ENCODE measurements at places on chromosomes 3 and 15.

GRCh38 chr15:53581513-53581912, 177.9 kb downstream of the WDR72 start:
- no peak for DNase-seq

- no peak for DNase-seq
Observed at GRCh38 chr15:94744080-94744793, 512.9 kb downstream of the MCTP2 start.

- no peak for DNase-seq
Observed at GRCh38 chr3:190326930-190327329, 4.7 kb upstream of the CLDN1 start.

GRCh38 chr3:31462050-31462569, 70.6 kb upstream of the STT3B start:
- no peak for DNase-seq

GRCh38 chr15:99168601-99169580, 64.0 kb downstream of the SYNM start:
- DNase-seq = no peak

DNA sequence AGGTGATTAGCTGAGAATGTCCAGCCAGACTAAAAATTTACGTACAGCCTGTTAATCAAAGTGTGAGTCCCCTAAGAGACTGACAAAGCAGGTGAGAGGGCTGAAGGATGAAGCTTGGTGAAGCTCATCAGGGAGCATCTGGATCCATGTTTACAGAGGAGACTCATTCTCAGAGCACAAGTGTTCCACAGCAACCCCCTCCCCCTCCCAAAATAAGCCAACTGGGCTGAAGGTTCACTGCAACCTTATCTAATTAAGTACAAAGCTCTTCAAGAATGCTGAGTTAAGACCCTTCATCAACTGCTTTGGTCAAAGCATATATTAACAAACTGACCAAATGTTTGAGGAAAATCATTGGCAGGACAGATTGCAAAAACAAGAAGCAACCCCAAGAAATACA, 262.6 kb upstream of the ZNF385D start:
- no peak for DNase-seq

GRCh38 chr3:8147711-8148110, 353.9 kb upstream of the LMCD1 start:
- DNase-seq = no peak

DNA sequence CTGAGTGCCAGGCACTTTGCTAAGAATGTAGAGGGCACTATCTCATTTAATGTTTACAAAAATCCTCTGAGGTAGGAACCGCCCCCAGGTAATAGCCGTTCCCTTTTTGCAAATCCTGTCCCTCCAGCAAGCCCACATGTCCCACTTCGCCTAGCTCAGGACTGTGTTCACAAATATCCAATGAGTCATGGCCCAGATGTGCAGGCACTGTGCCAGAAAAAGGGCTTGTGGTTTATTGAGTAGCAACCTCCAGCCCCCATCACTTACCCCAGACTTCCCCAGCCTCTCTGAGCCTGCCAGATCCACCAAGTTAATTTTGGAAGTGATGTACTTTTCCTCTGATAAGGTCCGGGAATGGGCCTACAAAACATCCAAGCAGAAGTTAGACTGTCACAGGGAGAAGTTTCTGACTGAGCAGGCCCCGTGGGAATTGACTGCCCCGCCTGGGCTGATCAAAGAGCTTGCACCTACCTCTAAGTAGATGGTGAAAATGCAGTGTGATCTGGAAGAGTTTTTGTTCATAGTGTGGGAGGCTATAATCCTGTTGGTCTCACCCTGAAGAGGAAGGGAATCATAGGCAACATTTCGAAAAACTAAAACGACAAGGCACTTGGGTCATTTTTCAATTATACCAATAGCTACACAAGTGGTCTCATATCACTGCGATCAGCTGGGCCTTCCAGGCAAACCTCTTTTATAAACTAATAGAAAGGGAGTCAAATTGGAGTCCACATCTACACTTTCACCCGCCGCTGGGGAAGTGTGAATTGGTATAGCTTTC, 15.7 kb downstream of the KIF9 start:
- DNase-seq = no peak

- DNase-seq = no peak
Observed at GRCh38 chr15:39873978-39874377, 46.1 kb downstream of the GPR176 start.

GRCh38 chr15:74378848-74379247, 11.4 kb upstream of the CYP11A1 start:
- DNase-seq = no peak

GRCh38 chr3:52021489-52022268, 26.0 kb upstream of the RPL29 start:
- DNase-seq = no peak

DNA sequence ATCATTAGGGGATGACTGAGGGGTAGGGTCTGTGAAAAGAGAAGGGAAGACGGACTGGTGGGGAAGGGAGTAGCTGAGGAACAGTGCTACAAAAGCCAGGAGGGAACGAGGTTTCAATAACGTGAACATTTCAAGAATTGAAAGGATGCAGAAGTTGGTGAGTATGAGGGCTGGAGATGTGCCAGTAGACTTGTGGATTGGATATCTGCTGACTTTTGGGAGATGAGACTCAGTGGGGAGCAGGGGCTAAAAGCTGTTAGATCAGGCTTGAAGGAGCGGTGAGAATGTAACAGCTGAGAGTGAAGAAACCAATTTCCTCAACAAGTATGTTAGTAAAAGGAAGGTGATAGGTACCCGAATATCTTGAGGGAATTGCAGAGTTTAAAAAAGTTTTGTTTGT, 65.2 kb downstream of the GTPBP8 start:
- no peak for DNase-seq

GRCh38 chr3:134859341-134859740, 64.3 kb downstream of the EPHB1 start:
- no peak for DNase-seq

- DNase-seq = no peak
Observed at GRCh38 chr3:36765104-36765503, 751 bp upstream of the DCLK3 start.

DNA sequence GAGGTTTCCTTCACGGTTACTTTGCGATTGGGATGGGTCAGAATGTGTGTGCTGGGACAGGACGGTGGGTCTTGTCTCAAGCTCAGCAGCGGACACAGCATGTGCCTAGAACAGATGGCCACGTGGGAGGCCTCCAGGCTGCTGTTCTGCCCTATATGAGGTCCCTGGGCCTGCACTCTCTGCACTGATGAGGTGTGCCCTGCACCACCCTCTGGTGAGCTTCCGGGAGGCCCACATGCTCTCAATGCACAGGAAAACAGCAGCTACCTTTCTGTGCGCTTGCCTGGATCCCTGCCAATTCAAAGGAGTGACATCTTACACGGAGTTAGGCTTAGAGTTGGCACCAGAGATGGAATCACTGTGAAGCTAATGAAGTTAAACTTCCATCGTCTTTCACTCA, 59.8 kb downstream of the BOC start:
- no peak for DNase-seq

GRCh38 chr15:51575775-51576174, 46.8 kb downstream of the DMXL2 start:
- DNase-seq = no peak

- DNase-seq = no peak
Observed at GRCh38 chr15:39579487-39580116, 1.3 kb upstream of the THBS1 start.

- no peak for DNase-seq
Observed at GRCh38 chr3:3516384-3516783, 282.8 kb upstream of the LRRN1 start.

DNA sequence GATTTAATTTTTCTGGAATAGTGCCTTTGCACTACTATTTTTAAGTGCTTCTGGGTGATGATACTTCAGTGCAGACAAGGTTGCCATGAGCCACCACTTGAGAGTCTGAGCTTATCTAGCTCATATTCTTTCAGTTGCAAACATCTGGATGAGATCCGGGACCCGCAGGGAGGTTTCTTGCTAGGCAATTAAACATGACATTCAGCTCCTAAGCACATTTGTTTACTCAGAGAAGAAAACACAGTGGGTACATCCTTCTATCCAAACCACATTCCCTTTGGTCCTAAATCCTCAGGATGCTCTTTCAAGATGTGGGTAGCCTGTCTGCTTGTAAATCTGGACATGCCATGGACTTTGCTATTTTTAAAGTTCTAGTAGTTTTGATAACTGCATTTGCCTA, 12.0 kb downstream of the PLSCR1 start:
- DNase-seq = no peak
